ENCODE measurements at places on chromosomes 2 and 18. TPM values are rescaled to one million over a fixed set of nuclear protein-coding genes. Genes with fewer than 3 reads are reported as not detected.

The TUBA3D gene
- total RNA-seq, result not detected

The ABCB11 gene
- total RNA-seq, result 1.2 TPM

The ADAM23 gene
- total RNA-seq, result 1.5 TPM

The PRSS56 gene
- total RNA-seq, result not detected

The RFTN2 gene
- 23.0 TPM for total RNA-seq

The NOL4 gene
- not detected for total RNA-seq

The ALK gene
- total RNA-seq, result not detected

The RRM2 gene
- total RNA-seq, result 8.8 TPM

The DCDC2C gene
- total RNA-seq, result not detected

The CNGA3 gene
- not detected for total RNA-seq

The HNMT gene
- 17.0 TPM for total RNA-seq

Data from pericardium fibroblast (primary cell).